ENCODE measurements at places on chromosomes 12 and 14. TPM values are rescaled to one million over a fixed set of nuclear protein-coding genes. Genes with fewer than 3 reads are reported as not detected.

DNA sequence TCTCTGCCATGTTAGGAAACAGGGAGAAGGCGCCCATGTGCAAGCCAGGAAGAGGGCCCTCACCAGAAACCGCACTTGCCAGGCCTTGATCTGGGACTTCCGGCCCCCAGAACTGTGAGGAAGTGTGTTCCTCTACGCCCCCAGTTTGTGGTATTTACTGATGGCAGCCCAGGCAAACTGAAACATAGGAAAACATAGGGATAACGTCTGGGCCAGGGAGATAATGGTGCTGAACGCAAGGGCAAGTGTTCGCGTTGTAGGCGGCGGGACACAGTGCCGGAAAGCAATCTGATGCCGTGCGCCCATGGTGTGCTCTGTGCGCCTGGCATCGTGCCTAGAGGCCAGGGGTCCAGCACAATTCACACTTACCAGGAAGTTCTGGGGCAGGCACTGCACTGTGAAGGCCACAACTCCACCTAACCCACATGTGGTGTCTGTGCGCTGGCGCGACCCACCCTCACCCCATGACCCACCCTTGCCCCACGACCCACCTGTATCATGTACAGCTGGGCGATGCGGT, 53.6 kb downstream of the ARL6IP4 start:
- no peaks in the 10 kb centered on the region for H3K27me3 ChIP-seq
- H3K36me3 ChIP-seq, result no peaks in the 10 kb centered on the region
- no peaks in the 10 kb centered on the region for H3K4me1 ChIP-seq
- no peak overlapping the region for H3K4me3 ChIP-seq

- peaks cover 16% of the 10 kb centered on the region for H3K4me1 ChIP-seq
- H3K36me3 ChIP-seq, result peaks cover 14% of the 10 kb centered on the region
- no peaks in the 10 kb centered on the region for H3K27me3 ChIP-seq
- no peak overlapping the region for H3K4me3 ChIP-seq
- H3K27ac ChIP-seq, result no peak overlapping the region
These were observed 15.6 kb downstream of the CIPC start for GRCh38 chr14:77113644-77114043.

- H3K4me3 ChIP-seq, result no peak overlapping the region
- peaks cover 6% of the 10 kb centered on the region for H3K36me3 ChIP-seq
- no peaks in the 10 kb centered on the region for H3K4me1 ChIP-seq
- DNase-seq, result no peak
- H3K27me3 ChIP-seq, result no peaks in the 10 kb centered on the region
These were observed 41.4 kb downstream of the ZC3H14 start for GRCh38 chr14:88604212-88604611.

GRCh38 chr14:39212034-39212433, 21.7 kb upstream of the MIA2 start:
- no peak for DNase-seq
- H3K36me3 ChIP-seq, result no peaks in the 10 kb centered on the region
- H3K27me3 ChIP-seq, result no peaks in the 10 kb centered on the region
- H3K4me1 ChIP-seq, result no peaks in the 10 kb centered on the region

DNA sequence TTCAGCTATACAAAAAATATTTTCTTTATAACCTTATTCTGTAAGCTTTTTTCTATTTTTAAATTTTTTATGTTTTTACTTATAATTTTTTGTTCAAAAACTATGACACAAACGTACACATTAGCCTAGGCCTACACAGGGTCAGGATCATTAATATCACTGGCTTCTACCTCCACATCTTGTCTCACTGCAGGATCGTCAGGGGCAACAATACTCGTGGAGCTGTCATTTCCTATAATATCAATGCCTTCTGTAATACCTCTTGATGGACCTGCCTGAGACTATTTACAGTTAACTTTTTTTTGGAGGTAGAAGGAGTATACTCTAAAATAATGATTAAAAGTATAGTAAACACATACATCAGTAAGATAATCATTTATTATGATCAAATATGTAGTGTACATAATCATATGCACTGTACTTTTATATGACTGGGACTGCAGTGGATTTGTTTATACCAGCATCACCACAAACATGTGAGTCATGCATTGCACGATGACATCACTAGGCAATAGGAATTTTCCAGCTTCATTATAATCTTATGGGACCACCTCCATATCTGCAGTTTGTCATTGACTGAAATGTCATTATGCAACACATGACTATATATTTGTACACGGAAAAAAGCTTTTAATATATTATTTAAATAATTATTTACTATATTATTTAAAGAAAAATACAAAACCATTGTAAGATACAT, 18.5 kb upstream of the PMCH start:
- H3K27ac ChIP-seq, result no peak overlapping the region
- no peaks in the 10 kb centered on the region for H3K36me3 ChIP-seq
- no peak for DNase-seq
- H3K4me1 ChIP-seq, result no peaks in the 10 kb centered on the region
- no peak overlapping the region for H3K4me3 ChIP-seq
- H3K27me3 ChIP-seq, result no peaks in the 10 kb centered on the region

GRCh38 chr12:1591034-1591433, 3.3 kb downstream of the FBXL14 start:
- H3K27me3 ChIP-seq, result no peaks in the 10 kb centered on the region
- peaks cover 15% of the 10 kb centered on the region for H3K4me1 ChIP-seq
- DNase-seq, result peak; percentile 43
- H3K4me3 ChIP-seq, result peak overlapping the region; percentile 16
- peak overlapping the region; percentile 23 for H3K27ac ChIP-seq
- H3K36me3 ChIP-seq, result no peaks in the 10 kb centered on the region

DNA sequence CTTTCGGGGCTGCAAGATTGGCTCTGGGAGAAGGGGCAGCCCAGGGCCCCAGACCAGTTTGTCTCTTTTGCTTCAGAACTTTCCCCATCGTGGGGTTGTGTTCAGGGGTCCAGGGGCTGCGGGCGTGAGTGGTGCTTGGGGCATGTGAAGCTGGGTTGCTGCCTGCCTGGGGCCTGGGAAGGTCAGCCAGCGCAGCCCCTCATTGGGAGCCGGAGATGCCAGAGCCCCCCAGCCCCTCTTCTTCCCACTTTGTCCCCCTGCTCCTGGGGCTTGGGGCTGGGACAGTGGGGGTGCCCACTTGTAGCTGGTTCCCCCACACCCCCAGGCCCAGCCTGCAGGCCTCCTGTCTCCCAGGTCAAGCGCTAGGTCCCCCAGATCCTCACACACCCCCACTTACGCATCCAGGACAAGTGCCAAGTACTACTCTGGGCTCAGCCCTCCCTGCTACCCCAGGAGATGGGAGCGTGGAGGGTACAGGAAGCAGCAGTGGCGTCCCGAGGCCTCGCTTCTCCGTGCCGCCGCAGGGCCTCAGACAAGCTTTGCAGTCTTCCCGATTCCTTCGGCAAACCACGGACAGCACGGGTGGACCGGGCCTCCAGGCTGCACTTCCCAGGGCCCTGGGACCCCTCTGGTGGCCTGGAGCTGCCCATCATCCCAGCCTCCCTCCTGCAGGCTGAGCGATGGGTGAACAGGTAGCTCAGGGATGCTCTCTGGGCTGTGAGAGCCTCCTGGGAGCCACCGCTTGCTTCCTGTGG, 41.5 kb downstream of the PACS2 start:
- H3K27me3 ChIP-seq, result no peaks in the 10 kb centered on the region
- no peaks in the 10 kb centered on the region for H3K4me1 ChIP-seq
- DNase-seq, result no peak
- H3K27ac ChIP-seq, result no peak overlapping the region
- peaks cover 5% of the 10 kb centered on the region for H3K36me3 ChIP-seq

GRCh38 chr12:74776378-74776777, 238.7 kb downstream of the ATXN7L3B start:
- DNase-seq, result no peak
- no peaks in the 10 kb centered on the region for H3K27me3 ChIP-seq
- no peak overlapping the region for H3K27ac ChIP-seq
- no peaks in the 10 kb centered on the region for H3K36me3 ChIP-seq

GRCh38 chr14:31261859-31262731, 54.5 kb upstream of the HECTD1 start:
- no peaks in the 10 kb centered on the region for H3K27me3 ChIP-seq
- no peak overlapping the region for H3K27ac ChIP-seq
- no peaks in the 10 kb centered on the region for H3K4me1 ChIP-seq
- no peak overlapping the region for H3K4me3 ChIP-seq
- no peak for DNase-seq

GRCh38 chr12:91937009-91937408, 208.6 kb downstream of the BTG1 start:
- H3K4me3 ChIP-seq, result no peak overlapping the region
- no peak overlapping the region for H3K27ac ChIP-seq
- H3K27me3 ChIP-seq, result no peaks in the 10 kb centered on the region
- no peaks in the 10 kb centered on the region for H3K36me3 ChIP-seq

GRCh38 chr12:21599143-21599999, 5.3 kb downstream of the GYS2 start:
- no peak overlapping the region for H3K4me3 ChIP-seq
- H3K36me3 ChIP-seq, result no peaks in the 10 kb centered on the region
- H3K27ac ChIP-seq, result no peak overlapping the region
- H3K27me3 ChIP-seq, result no peaks in the 10 kb centered on the region

DNA sequence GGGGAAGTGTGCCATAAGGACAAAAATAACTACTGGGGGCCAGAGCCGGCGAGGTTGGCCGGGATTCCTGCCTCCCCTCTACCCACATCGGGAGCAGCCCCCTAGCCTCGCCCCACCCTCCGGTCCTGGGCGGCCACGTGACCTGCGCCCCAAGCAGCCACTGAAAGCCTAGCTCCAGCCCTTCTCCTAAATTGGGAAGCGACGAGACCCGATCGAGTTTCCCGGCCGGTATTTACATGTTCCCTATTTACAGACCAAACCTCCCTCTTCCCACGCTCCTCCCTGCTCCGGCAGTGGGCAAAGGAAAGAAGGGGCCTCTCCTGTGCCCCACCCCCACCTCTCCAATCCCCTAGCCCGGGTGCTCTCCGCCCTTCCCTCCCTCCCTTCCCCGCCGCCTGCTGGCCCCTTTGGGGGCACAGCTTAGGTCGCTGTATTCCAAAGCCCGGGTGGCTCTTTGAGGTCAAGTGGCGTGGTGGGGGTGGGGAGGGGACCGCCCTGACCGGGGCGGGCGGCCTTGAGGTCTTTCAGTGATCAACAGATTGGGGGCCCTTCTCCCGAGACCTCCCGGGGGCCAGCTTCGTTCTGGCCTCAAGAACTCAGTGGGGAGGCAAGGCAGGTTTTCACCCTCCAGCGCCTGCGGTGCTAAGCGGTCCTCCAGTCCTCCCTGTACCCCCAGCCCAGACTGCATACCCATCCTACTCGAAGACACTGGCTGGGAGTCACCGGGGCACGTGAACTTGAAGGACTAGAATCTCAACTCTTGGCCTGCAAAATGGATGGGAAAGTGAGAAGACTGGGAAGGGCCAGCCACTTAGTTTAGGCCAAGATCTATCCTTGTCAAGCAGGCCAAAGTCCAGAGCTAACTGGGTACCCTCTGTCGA, 6.3 kb upstream of the CTDSP2 start:
- DNase-seq, result peak; percentile 51
- H3K27me3 ChIP-seq, result no peaks in the 10 kb centered on the region
- peak overlapping the region; percentile 29 for H3K4me3 ChIP-seq
- no peaks in the 10 kb centered on the region for H3K4me1 ChIP-seq

DNA sequence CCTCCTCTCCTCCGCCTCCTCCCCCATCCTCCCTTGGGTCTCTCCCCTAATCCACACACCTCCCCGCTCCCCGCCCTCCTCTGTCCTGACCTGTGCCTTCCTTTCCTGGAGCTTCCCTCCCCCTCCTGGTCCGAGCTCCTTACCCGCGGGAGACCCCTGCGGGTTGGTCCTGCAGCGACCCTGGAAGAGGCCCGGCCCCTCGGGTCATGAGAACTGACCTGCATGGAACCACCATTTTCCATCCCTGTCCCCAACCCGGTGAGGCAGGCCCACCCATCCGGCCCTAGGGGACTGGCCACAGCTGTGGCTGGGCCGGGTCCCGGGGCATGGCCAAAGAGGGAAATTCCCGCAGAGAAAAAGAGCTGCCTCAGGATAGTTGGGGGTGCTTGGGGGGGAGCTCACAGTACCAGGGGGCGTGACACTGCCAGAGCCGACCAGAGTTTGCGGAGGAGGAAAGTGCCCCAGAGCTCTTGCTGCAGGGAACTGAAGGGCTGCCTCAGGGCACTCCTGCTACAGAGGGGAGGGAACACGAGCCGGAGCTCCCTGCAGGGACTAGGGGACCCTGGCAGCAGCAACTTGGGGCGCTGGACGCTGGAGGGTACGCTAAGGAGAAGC, 613 bp downstream of the ARHGEF40 start:
- peak overlapping the region; percentile 51 for H3K4me3 ChIP-seq
- peak overlapping the region; percentile 79 for H3K27ac ChIP-seq
- H3K36me3 ChIP-seq, result no peaks in the 10 kb centered on the region
- peaks cover 15% of the 10 kb centered on the region for H3K4me1 ChIP-seq

DNA sequence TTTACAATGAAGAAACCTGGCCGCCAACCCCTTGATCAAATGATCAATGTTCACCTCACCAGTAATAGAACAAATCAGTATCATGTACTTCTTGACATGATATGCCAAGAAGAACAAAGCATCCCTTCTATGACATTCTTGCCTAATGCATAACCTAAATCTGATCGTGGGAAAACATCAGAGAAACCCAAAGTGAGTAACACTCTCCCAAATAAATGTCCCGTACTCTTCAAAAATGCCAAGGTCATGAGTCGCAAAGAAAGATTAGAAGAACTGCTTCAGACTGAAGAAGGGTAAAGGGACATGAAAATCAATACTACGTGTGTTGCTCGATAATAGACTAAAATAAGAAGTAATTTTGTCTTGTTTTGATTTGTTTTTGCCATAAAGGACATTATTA, 11.4 kb upstream of the SLC25A3 start:
- DNase-seq, result no peak
- H3K36me3 ChIP-seq, result no peaks in the 10 kb centered on the region
- H3K27ac ChIP-seq, result no peak overlapping the region
- no peaks in the 10 kb centered on the region for H3K4me1 ChIP-seq

DNA sequence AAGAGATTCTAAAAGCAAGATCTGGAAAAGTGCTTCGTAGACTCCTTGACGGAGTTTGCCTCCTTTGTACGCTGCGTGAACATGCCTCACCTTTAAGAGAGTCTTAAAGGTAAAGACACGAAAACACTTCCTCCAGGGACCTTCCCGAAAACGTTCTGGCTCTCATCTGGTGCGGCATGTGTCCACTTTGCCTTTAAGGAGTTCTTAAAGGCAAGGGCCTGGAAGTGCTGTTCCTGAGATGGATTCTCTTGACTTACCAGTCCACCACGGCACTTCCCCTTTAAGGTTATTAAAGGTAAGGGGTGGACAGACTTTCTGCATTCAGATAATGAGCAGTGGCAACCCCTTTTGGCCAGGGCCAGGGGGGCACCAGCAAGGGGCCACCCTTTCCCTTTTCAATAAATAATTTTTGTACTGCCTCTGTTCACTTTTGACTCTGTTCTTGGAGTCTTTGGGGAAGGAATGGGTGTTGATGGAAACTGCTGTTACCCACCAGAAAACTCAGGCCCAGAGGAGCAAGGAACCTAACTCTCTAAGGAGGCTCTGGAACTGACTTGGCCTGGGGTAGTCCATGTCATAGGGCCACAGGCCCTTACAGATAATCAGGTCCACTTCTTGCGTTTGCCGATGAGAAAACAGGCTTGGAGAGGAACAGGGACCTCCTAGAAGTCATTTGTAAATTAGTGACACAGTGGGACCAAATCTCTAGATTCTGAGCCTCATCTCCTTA, 4.4 kb downstream of the REM2 start:
- no peaks in the 10 kb centered on the region for H3K4me1 ChIP-seq
- H3K36me3 ChIP-seq, result no peaks in the 10 kb centered on the region
- H3K27me3 ChIP-seq, result no peaks in the 10 kb centered on the region
- peak; percentile 82 for DNase-seq
- peak overlapping the region; percentile 41 for H3K4me3 ChIP-seq

The PRB2 gene
- not detected for total RNA-seq

The RNF212B gene
- 21.1 TPM for total RNA-seq

The KLRC2 gene
- total RNA-seq, result 0.27 TPM

The ATF7IP gene
- 47.1 TPM for total RNA-seq

The VDR gene
- total RNA-seq, result 3.4 TPM

The SCNN1A gene
- 211 TPM for total RNA-seq

The SLC5A8 gene
- 5.6 TPM for total RNA-seq

The VSX2 gene
- not detected for total RNA-seq
